ENCODE measurements at places on chromosomes 12 and 14. TPM values are rescaled to one million over a fixed set of nuclear protein-coding genes. Genes with fewer than 3 reads are reported as not detected.
A peak's percentile ranks its signal among the peaks of the same experiment; 100 is the strongest.

- H3K4me3 ChIP-seq = no peak overlapping the region
- H3K36me3 ChIP-seq = no peaks in the 10 kb centered on the region
- no peaks in the 10 kb centered on the region for H3K27me3 ChIP-seq
- DNase-seq = no peak
- peaks cover 12% of the 10 kb centered on the region for H3K4me1 ChIP-seq
Observed at GRCh38 chr12:104793285-104793684, 164.8 kb downstream of the SLC41A2 start.

- no peaks in the 10 kb centered on the region for H3K36me3 ChIP-seq
- H3K4me3 ChIP-seq = peak overlapping the region; percentile 99
- H3K27me3 ChIP-seq = no peaks in the 10 kb centered on the region
- peak overlapping the region; percentile 86 for H3K27ac ChIP-seq
- H3K4me1 ChIP-seq = peaks cover 8% of the 10 kb centered on the region
Observed at GRCh38 chr14:73887694-73888459, 1.2 kb downstream of the ZNF410 start.

DNA sequence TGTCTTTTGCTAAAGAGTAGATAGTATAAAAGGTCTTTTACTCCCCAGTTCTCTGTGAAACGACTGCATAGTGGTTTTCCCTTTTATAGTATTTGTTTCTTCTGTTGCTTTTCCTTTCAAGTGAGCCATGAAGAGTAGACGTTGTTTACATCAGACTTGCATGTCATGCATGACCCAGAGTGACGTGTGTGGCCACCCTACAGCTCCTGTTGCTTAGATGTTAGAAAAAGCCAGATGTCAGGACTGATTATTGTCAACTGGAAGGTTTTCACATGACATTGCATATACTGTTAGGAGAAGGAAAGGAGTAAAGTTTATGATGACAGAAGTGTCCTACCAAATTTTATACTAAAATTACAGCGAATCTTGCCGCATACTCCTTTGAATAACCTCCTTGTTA is 1.3 kb upstream of the RD3L start:
- no peaks in the 10 kb centered on the region for H3K36me3 ChIP-seq
- no peak for DNase-seq
- H3K27me3 ChIP-seq = no peaks in the 10 kb centered on the region
- H3K4me1 ChIP-seq = no peaks in the 10 kb centered on the region
- no peak overlapping the region for H3K4me3 ChIP-seq

- H3K27ac ChIP-seq = no peak overlapping the region
- no peak for DNase-seq
- no peaks in the 10 kb centered on the region for H3K27me3 ChIP-seq
- peaks cover 10% of the 10 kb centered on the region for H3K4me1 ChIP-seq
- no peaks in the 10 kb centered on the region for H3K36me3 ChIP-seq
- no peak overlapping the region for H3K4me3 ChIP-seq
Observed at GRCh38 chr12:105822131-105823105, 316.3 kb downstream of the NUAK1 start.

DNA sequence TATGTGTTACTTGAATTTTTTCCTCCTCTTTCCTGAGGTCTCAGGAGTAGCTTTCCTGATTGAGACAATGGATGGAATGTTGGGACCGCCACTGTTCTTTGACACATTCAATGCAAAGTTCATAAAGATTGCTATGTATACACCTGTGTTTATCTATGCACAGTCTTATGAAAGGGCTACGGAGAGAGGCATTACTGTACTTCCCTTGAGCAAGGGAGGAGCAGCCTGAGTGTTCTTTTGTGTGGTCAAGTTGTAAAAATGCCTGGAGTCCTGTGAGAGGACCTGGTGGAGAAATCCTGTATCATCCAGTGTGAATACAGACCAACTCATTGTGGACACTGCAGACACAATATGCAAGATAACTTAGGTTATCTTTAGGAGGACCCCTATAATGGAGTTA is 1.2 kb downstream of the SRGAP1 start:
- H3K4me1 ChIP-seq = peaks cover 16% of the 10 kb centered on the region
- no peaks in the 10 kb centered on the region for H3K36me3 ChIP-seq
- H3K27ac ChIP-seq = no peak overlapping the region
- peak overlapping the region; percentile 99 for H3K4me3 ChIP-seq

DNA sequence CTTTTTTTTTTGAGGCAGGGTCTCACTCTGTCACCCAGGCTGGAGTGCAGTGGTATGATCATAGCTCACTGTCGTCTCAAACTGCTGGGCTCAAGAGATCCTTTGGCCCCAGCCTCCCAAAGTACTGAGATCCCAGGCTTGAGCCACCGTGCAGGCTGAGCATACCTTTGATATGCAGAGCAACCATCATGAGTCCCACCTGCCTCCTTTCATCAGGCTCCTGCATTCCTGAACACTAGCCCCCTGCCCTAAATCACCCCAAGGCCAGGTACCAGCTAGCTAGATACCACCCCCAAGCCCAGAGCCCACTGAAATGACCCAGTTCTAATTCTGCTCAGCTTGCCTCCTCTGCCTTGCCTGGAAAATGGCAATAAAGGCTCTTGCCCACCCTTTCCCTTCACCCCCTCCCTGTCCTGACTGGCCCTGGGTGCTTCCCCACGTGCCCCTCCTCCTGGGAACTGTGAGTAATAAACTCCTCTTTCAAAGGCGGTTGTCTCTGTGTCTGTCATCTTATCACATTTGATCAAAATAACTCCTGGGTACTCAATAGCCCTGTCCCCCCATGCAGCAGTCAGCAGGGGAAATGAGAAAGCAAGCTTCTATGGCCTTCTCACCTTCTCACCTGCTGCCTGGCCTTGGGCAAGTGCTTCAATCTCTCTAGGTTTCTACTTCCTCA is 6.4 kb upstream of the BRF1 start:
- H3K4me3 ChIP-seq = no peak overlapping the region
- no peak overlapping the region for H3K27ac ChIP-seq

DNA sequence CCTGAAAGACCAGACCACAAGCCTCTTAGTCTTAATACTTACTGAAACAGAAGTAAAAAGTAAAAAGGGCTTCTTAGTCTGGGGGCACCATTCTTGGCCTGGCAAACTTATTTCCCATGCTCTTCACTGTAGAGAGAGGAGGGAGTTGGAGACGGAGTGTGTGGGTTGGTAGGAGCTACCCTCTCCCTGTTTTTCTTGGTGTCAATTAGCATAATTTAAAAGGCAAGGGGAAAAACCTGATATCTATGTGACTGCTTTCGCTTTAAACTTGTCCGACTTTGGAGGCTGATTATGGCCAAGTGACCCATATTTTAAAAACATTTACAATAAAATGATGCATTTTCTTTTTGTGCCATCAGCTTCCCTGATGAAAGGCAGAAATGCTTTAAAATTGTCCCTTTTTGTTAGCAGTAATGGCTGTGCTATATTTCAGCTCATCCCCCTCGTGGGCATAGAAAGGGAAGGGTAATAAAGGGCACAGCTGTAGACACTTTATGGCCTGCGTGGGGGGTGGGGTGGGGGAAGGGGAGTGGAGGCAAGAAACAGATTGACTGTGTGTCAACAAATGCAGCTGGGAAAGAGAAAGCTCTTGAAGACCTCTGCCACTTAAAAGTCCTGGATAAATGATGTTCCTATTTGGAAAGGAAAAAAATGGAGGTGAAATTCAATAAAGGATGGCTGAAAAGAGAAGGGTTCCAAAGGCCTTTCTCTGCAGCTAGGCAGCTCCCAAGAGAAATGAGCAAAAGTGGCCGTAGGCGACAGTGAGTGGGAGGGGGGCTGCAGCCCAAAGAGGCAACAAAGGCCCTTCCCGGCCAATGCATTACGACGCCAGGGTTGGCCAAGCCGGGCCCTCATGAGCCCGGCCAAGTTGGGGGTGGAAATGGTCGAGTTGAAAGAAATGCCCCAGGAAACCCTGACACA is 57.5 kb upstream of the TMEM263 start:
- no peaks in the 10 kb centered on the region for H3K36me3 ChIP-seq
- DNase-seq = no peak

- no peak for DNase-seq
- no peak overlapping the region for H3K4me3 ChIP-seq
- H3K27me3 ChIP-seq = no peaks in the 10 kb centered on the region
- peaks cover 7% of the 10 kb centered on the region for H3K4me1 ChIP-seq
- H3K27ac ChIP-seq = no peak overlapping the region
Observed at GRCh38 chr12:98911396-98911795, 266.3 kb downstream of the APAF1 start.

TMEM30B gene
- total RNA-seq = 22.9 TPM

RBP5 gene
- total RNA-seq = 3.0 TPM

FIGNL2 gene
- total RNA-seq = 5.2 TPM

OR10G3 gene
- total RNA-seq = not detected

DPF3 gene
- total RNA-seq = 1.0 TPM

MYH7 gene
- total RNA-seq = not detected

TMEM179 gene
- total RNA-seq = 5.0 TPM

KRT83 gene
- not detected for total RNA-seq

PLEKHD1 gene
- 0.28 TPM for total RNA-seq
